ENCODE measurements at places on chromosomes 11 and 22.

GRCh38 chr11:95565724-95566141 is 223.8 kb downstream of the FAM76B start:
- no peak for DNase-seq

DNA sequence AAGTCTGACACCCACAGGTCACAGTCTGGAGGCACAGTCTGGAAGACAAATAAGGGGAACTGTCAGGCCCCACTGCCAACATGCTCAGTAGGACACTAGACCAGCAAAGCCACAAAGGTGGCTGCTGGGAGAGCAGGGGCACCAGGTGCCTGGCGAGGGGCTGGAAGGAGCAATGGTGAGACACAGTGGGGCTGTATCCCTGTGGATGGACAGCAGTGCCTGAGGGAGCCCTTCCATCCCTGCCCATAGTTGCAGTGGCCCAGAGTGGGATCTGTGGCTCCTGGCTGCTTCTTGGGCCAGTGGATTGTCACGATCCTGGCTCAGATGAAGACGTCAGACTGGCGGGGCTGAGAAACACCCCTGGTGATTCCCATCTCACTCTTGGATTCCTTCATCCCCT is 154.6 kb downstream of the DSCAML1 start:
- no peak for DNase-seq

DNA sequence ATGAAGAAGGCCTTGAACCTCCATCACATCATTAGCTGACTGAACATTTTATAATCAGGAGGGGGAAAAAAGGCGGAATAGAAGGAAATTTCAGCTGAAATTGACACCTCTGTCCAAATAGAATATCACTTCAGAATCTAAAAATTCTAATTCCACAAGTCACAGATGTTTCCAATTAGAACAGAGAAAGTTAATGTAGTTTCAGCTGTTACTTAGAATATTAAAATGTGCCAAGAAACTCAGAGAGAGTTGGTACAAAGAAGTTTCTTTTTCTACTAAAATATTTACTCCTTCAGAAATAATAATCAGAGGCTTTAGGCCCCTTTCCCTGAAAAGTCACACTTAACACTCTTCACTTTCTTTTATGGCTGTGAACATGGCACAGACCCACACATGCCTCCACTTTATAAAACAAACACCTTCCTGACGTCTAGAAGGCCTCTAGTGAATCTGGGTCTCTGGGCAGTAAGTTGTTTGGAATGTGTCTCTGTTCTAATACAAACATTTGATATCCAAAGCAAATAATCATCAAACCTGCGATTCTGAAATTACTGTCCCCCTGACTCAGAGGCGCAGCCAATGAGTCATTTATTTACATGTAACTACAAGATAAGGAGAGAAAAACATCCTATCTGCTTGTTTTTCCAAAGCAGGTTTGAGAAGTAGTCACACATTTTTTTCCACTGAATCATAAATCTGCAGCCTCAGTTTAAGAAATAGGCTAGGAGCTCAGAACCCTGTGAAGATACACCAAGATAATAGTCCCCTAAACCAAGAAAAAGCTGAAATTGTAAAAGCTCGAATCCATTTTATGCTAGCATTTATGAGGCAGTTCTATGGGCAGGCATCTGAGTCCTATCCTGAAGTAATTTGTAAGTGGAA is 148.4 kb downstream of the ME3 start:
- no peak for DNase-seq

GRCh38 chr11:128925250-128925600 is 17.4 kb downstream of the TP53AIP1 start:
- no peak for DNase-seq

DNA sequence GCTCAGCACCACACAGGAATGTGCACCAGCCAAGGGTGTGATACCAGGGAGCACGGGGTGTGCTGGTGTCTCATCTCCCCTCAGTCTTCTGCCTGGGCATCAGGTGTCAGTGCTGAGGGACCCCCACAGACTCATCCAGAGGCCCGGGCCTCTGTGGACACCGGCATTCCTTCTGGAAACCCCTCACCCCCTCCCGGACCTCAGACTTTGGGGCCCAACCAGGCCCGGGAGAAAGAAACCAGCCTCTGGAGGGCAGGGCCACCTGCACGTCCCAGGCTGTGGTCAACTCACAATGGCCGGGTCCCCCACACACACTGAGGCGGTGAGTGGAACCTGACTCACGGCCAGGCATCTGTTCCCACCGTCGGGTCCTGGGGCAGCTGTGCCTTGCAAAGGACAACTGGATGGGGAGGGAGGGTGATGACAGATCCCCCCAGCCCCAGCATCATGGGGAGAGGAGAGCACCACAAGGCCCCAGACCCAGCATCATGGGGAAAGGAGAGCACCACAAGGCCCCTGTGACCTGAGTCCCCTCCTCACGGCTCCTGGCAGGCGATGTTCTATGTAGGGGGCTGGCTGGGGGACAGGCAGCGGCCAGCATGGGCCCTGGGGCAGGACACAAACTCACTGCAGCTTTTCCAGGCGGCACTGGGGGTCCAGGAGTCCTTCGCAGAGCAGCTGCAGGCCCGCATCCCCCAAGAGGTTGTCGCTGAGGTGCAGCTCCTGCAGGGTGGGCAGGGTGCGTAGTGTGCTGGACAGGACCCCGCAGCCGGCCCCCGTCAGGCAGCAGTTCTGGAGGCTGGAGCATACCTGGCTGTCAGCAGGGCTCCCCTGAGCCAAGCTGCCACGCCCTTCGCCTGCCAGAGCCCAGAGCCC is 7.6 kb downstream of the RNH1 start:
- no peak for DNase-seq

GRCh38 chr11:46981436-46981835 is 44.9 kb downstream of the CSTPP1 start:
- no peak for DNase-seq
